Activated CD8-positive, alpha-beta memory T cell treated with anti-CD3 and anti-CD28 coated beads, Interleukin-2, amount 10 ng/mL, durations not matched to agents 7 days and 5 days (primary cell): ENCODE measurements at places on chromosomes 12 and 14. TPM values are rescaled to one million over a fixed set of nuclear protein-coding genes. Genes with fewer than 3 reads are reported as not detected.

Gene LRRC43
- not detected for total RNA-seq

Gene TAS2R46
- 0.73 TPM for total RNA-seq

Gene SLC6A12
- not detected for total RNA-seq

Gene CDCA4
- total RNA-seq, result 70.8 TPM

Gene C12orf76
- total RNA-seq, result 17.3 TPM

- no peak for DNase-seq
These were observed 29.2 kb upstream of the CHST11 start for GRCh38 chr12:104427547-104427938.
